ENCODE measurements at places on chromosomes 16 and 17.

DNA sequence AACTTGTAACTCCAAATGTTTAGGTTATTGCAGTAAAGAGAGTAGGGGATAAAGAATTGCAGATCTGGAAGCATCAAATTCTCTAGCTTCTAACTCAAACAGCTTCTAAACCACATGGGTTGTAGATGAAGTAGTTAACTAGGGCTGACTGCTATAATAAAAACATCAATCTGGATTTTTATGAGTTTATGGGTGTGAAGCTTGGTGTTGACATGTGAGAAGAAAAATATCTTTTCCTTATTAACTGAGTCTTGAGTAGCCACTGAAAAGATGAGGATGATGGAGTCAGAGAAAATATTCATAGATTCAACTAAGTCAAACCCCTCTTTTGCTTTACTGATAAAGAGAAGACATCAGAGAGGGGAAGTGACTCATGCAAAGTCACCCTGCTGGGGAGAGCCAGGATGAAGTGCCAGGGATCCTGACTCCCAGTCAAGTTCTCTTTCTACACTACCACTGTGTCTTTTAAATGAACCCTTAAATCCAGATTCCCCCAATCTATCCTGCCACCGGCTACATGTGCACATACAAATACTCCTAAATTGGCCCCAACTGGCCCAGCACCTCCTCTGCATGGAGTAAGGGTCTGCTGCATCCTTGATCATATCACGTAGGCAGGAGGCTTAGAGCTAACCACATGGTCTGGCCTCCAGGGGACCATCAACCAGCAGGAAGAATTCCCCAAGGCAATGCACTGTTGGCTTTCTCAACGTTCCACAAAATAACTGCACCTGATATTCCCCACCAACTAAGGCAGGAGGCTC, 264.0 kb upstream of the CCL2 start:
- peak; percentile 5 for DNase-seq

DNA sequence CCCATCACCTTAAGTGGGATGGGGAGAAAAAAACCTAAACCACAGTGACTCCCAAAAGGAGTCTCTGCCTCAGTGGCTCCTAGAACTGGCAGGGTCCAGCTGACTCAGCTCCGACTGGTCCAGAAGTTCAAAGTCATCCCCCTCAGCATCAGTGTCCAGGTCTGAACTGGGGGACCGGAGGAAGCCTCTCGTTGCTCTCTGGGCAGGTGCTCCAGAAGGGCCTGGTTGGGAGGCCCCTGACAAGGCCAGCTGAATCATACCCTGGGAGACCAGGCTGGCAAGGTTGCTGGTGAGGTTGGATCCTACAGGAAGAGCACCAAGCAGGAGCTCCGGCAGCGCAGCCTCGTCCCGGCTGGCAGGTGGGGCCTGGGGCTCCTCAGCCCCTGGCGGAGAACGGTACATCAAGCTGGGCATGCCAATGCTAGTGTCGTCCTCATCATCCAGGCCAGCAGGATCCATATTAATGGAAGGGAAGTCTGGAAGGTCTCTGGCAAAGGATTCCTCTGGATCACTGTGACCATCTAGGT, 4.3 kb upstream of the PSMC3IP start:
- DNase-seq, result no peak

- no peak for DNase-seq
Observed at GRCh38 chr17:72465191-72466024, 344.6 kb downstream of the SOX9 start.

DNA sequence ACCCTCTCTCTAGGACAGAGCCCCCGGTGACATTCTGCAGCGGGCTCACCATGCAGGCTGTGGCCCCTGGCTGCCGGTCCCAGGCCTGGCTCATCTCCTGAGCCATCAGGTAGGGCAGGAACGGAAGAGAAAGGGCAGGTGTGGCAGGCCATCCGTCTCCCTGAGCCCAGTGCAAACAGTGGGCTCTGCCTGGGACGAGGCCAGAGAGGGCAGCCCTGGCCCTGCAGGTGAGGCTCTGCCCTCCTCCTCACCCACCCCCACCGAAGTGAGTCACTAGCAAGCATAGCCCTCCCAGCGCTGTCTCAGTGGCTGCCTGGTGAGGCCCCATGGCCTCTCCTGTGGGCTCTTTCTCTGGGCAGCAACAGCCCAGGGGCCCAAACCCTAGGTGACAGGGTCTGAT, 14.5 kb downstream of the OTOP3 start:
- no peak for DNase-seq

- no peak for DNase-seq
Observed at GRCh38 chr17:37557482-37557881, 51.7 kb downstream of the SYNRG start.

DNA sequence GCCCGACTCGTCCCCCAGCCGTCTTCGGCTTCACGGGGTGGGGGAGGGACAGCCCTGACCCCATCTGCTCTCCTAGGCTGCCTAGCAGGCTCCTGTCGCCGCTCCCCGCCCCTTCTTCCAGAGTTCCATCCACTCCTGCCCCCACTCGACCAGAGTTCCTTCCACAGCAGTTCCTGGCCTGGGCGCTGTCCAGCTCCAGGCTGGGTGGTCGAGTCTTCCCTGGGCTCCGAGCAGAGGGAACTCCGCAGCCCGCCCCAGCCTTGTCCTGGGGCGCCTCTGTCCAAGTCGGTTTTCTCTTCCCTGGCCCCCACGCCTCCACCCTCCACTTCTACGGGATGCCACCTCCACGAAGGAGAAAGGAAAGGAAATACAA, 1.4 kb downstream of the PYY start:
- DNase-seq, result no peak

GRCh38 chr17:3511852-3512504, 36.2 kb downstream of the ASPA start:
- DNase-seq, result no peak

- no peak for DNase-seq
Observed at GRCh38 chr16:11429823-11430222, 84.6 kb downstream of the RMI2 start.

DNA sequence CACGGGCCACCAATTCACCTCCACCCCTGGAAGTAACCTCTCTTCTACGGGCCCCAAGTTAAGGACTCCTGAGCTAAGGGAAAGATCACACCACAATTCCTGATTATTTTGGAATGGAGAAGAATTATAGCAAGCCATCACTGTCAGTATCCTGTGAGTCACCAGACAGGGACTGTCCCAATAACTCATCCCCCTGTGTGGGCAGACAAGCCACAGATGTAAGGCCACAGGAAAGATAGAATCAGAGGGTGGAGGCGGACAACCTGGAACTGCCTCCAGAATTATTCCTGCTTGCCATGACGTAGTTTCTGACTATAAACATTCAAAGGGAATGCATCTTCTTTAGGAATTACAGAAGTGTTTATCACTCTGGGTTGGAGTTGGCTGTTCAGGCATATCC, 5.8 kb upstream of the MYO1D start:
- DNase-seq, result peak; percentile 16

DNA sequence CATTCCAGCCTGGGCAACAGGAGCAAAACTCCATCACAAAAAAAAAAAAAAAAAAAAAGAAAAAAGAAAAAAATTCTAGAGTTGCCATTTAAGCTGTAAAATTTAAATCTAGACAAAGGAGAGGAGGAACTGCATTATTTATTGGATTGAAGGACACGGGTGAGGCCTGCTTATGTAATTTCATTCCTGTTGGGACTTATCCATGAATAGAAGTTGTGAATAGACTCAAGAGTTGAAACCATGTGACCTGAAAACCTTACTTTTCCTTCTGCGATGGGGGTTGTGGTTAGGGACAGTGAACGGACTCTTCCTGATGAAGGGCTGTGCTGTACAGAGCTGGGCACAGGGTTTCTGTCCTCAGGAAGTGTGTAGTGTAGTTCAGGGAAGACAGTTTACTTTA, 22.5 kb downstream of the BANP start:
- DNase-seq, result no peak

DNA sequence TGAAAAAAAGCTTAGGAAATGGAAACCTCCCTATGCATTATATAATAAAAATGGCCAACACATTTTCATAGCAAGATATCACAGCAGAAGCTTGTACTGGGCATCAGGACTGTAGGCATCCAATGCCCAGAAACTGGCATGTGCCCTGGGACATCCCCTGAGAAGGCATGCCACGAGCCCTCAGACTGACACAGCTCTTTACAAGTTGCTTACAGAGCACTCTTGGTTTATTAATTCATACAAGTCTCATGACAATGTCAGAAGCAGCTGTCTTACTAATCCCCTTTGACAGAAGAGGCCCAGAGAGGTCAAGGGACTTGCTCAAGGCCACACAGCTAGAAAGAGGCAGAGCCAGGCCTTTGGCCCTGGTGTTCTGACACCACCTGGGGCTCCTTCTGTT, 5.6 kb upstream of the CCL2 start:
- DNase-seq, result no peak

GRCh38 chr17:73711184-73711583, 66.9 kb upstream of the SDK2 start:
- DNase-seq, result no peak

- no peak for DNase-seq
Observed at GRCh38 chr16:52123842-52124241, 423.1 kb downstream of the TOX3 start.

DNA sequence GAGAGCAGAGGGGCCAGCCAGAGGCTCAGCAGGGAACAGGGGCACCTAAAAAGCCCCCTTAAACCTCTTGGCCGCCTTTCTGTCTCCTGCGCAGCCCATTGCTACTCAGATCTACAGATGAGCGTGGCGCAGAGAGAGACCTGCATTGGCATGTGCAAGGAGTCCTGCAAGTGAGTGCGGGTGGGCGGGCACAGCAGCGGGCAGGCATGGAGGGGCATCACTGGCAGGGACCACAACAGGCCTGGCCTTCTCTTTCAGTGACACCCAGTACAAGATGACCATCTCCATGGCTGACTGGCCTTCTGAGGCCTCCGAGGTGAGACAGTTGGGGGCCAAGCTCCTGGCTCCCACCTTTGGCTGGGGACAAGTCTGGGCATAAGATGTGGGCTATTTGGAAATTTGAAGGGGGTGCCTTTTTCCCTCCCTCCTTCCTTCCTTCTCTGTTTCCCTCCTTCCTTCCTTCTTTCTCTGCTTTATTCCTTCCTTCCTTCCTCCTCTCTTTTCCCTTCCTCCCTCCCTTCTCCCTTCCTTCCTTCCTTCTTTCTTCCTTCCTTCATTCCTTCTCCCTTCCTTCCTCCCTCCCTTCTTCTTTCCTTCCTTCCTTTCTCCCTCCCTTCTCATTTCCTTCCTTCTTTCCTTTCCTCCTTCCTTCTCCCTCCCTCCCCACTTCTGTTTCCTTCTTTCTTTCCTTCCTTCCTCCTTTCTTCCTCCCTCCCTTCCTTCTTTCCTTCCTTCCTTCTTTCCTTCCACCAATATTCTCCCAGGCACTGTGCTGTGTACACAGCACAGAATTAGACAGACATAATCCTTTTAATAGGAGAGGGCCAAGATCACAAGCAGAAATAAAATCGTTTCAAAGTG, 75.2 kb downstream of the SCNN1B start:
- no peak for DNase-seq

- DNase-seq, result peak; percentile 46
Observed at GRCh38 chr17:14068542-14069250, 608 bp upstream of the COX10 start.

GRCh38 chr17:47077576-47077975, 98.5 kb upstream of the RPRML start:
- no peak for DNase-seq

DNA sequence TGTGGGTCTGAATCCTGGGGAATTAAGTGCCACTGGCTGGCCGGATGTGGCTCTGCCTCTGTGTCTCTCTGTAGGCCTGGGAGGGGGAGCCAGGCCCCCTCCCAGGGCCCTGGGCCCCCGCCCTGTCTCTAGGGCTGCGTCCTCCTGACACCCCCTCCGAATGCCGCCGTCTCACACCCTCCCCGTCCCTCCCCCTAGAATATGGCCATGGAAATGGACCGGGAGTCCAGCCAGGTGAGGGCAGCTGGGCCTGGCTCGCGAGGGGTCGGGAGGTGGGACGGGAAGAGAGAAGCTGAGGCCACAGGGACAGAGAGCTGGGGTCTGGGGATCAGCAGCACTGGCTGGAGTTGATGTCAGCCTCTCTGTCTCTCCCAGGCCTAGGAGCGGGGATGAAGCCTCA, 16.1 kb upstream of the PKMYT1 start:
- no peak for DNase-seq

DNA sequence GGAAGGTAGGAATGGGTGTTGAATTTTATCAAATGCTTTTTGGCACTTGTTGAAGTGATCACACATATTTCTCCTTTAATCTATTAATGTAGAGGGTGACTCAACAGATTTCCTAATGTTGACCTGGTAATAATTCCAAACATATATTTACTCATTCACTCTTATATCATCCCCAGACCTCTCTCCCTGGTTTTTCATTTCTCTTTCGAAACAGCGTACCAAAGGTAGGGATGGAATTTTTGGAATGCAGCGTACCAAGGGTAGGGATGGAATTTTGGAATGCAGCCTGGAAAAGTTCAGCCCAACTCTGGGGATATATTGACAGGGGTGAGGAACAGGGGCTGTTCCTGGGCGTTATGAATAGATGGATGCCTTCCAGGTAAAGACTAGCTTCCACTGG, 7.3 kb downstream of the KIF18B start:
- DNase-seq, result no peak

- DNase-seq, result no peak
Observed at GRCh38 chr16:89191901-89192185, 8.5 kb downstream of the SLC22A31 start.

DNA sequence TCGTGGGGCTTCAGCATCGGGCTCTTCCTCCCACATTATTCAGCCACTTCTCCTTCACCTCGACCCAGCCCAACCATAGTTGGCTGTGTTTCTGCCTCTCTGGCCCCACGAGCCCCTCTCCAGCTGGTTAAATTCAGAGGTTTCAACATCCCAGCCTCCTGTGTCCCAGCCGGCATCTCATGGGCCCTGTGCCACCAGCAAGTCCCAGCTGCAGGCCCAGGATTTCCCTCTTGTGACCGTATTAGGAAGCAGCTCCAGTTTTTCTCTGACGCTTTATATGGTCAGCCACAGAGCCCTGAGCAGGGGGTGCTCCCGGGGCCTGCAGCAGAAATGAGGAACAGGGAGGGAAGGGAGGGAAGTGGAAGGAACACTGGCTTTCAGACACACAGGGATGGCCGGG, 27.4 kb downstream of the MYH11 start:
- DNase-seq, result no peak

DNA sequence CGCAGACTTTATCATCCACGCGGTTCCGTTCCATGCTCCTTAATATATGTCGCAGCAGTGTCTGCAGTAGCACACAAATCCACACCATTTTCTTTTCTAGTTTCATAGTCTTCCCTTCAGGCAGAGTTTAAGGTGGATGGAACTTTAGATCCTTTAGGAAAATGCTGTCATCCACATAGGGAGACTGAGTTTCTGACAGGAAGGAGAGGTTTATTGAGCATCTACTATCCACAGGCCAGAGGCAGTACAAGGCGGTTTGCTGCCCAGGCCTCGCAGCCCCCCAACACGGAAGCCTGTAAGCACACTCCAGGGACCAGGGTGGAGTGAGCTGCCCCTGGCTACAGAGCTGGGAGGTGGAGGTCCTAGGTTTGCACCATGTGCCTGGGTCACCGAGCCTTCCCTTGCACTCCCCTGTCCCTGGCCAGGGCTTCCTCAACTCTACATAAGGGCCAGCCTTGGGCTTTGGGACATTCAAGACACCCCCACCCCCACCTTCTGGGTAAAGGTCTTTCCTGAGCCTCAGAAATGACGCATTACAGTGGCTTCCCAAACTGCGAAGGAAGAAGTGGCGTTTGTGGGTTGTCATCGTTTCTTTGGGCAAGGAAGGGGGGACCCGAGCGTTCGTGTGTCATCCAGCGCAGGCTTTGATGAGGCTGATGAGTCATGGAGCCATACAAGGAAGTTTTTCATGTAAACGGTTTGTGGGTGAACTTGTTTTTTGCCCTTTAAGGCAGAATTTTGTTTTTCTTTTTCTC, 146.5 kb upstream of the PLCG2 start:
- peak; percentile 35 for DNase-seq

- DNase-seq, result peak; percentile 71
Observed at GRCh38 chr17:41792845-41793783, 6.6 kb upstream of the JUP start.

GRCh38 chr16:17887963-17888362, 417.2 kb upstream of the XYLT1 start:
- DNase-seq, result no peak

All from OCI-M1 (cell line).